ENCODE measurements at places on chromosomes 2 and 18.

DNA sequence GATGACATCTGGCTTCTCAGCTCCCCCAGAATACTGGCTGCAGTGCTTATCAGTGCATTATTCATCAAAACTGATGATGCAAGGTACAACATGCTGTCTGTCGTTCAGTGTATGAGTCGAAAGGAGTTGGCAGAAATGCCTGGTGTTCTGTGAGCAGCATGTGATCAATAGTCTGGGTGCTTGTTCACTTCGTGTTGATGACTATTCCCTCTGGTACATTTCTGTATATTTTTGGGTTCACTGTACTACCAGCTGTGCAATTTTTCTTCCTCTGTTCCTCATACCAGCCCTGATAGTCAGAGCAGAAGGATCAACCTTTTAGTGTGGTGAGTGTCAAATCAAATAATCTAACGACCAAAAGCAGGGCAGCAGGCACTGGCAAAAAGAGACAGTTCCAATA, 59.0 kb upstream of the KLHL14 start:
- DNase-seq, result no peak

DNA sequence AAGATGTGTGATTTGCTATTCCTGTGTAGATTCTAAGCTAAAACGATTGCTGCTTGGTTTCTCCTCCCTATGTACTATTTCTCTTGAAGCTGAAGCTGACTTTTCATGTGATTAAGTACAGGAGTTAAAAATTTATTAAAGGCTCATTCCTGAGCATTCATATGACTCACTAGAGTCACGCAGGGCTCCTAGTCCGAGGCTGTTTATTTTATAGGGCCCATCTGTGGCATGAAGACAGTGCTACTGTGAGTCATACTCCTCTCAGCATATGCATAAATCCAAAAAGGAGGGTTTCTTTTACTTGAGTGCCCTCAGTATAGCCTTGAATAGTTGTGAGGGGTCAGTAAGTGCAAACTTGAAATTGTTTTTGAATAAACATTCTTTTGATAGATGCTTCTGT, 378.8 kb downstream of the PTPRM start:
- no peak for DNase-seq

DNA sequence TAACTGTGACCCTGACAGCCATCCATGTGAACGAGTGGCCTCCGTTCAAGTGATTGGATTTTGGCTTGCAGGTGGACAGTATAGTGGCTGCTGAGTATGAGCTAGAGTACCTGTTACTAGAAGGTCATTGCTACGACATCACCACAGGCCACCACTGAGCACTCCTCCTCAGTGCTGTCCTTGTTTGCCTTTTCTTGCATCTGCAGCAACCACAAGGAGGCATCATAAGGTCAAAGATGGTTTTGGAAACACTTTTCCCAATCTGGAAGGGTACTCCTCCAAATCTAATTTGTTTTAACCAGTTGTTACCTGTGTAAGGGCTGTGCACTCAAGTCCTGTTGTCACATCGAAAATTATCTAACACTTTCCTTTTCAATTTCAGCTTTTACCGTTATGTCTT, 81.2 kb downstream of the UGGT1 start:
- DNase-seq, result no peak

DNA sequence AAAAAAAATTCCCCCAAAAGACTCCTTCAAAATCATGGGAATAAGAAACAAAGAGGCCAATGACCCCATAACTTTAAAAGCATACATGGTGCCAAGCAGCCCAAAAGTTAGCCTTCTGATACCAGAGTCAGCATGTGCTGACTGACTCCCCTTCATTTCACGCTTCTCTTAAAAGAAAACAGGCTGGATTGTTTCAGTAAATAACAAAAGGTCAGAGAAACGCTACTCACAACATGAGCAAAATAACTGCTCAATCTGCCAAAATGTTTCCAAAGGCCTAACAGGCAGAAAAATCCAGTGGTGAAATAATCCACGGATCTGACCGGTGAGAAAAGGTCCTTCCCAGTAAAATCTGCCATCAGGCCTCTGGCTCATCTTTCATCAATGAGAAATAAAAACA, 71.6 kb downstream of the BCL2 start:
- no peak for DNase-seq

GRCh38 chr2:85926931-85927661, 38.3 kb upstream of the ST3GAL5 start:
- DNase-seq, result no peak

DNA sequence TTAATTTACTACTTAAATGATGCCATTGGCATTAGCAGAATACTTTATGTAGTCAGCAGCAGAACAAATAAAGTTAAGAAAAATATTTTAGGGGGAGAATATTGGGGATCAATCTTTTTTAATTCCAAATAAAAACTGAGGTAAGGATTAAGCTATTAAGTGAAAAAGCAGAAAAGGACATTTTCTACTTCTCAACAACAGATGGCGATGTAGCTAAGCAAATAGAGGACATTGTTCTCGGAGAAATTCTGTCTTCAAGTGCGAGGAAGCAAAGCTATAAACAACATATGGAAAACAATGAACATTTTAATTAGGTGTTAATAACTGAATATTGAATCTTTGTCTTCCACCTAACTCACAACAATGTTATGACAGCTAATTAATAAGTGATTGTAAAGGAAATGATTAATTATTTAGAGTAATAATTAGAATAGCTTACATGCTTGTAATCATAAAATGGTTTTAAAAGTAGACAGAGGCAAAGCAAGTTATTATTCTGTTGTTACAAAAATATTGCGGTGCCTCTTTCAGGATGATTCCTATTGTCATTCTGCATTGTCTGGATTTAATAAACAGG, 32.9 kb upstream of the CCDC93 start:
- no peak for DNase-seq

DNA sequence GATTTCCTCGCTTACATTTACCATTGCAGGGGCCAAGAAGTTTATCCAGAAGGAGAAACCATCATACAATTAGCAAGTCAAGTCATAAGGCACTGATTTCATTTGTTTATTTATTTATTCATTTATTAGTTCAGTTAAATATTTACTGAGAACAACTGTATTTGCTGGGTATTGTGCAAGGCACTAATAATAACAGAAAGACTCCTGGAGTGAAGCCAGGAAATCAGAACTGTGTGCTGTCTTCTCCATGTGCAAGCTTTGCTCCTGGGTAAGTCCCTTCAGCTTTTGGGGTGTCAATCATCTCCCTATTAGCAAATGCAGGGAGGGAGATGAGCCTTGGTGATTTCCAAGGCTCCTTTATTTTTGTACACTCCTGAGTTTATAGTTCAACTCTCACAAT, 341.6 kb upstream of the MEIS1 start:
- DNase-seq, result no peak

GRCh38 chr2:10079266-10079869, 843 bp downstream of the CYS1 start:
- no peak for DNase-seq

DNA sequence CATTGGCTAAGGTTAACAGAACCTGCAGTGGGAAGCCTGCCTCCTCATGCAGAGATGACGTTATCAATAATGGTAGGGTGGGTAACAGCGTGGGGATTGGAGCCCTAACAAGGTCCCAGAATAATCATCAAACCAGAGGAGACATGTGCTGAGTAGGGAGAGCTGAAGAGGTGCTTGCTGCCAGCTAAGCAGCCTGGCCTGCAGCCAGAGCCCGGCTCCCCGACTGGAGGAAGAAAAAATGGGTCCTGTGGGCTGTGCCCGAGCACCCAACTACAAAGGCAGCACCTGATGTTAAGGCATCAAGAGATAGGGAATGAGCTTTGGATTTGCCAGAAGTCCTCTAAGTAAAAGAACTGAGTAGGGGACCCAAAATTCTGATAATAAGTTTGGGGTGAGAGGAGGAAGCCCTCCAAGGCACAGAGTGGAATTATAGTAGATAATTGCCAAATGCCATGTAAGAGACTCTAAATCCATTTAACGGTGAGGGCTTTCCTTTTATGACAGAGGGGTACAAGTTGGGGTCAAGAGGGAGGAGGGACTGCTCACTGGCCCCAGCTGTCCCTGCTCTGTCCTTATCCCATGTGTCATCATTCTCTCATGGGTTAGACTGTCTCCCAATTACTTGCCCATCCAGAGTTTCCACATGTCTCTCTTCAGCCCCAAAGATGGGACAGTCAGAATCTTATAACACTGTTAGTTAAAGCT, 156.1 kb downstream of the ANTXR1 start:
- no peak for DNase-seq

GRCh38 chr18:46333431-46334135, 229.4 kb downstream of the HAUS1 start:
- no peak for DNase-seq

GRCh38 chr2:95346231-95346737, 49.1 kb downstream of the KCNIP3 start:
- no peak for DNase-seq

DNA sequence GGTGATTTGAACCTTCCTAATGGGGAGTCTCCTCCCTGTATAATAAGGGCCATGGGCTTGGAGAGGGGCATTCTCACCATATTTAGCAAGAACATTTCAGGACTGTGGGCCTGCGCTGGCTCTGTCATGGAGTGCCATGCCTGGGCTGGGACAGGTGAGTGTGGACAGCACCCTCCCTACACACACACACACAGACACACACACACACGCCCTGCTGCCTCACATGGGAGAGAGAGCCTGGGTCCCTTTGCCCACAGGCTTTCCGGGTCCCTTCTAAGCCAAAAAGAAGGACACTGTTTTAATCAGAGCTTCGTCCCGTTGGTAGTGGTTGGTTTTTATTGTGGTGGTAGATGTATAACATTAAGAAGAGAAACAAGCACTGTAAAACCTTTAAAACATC, 31.4 kb upstream of the TMEM87B start:
- no peak for DNase-seq

- DNase-seq, result no peak
These were observed 266.7 kb upstream of the KLHL29 start for GRCh38 chr2:23118313-23118712.

- DNase-seq, result no peak
These were observed 7.2 kb upstream of the DCTN1 start for GRCh38 chr2:74387346-74387745.

DNA sequence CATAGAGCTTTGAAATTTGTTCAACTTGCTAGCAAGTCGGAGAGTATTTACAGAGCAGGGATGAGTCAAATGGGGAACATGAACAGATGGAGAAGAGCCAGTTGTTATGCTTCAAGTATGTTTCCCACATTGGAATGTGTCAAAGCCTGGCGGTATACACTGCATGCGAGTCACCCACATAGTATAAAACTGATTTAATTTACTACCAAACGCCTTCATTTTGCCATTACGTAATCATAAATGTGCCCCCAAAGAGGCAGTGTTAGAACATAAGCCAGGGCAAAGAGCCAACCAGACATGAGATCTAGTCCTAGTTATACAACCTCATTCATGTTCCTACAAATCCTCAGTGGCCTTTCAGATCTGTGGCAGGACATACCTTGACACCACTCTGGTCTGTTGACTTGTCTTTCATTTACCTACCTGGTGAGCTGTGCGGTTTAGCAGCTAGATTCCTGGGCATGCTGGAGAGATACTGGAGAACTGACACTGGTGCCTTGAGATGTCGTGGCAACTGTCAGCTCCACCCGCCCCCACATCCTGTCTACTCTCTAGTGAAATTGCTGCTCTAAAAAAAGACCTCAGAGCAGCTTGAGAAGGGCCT, 21.7 kb upstream of the NRP2 start:
- DNase-seq, result no peak

DNA sequence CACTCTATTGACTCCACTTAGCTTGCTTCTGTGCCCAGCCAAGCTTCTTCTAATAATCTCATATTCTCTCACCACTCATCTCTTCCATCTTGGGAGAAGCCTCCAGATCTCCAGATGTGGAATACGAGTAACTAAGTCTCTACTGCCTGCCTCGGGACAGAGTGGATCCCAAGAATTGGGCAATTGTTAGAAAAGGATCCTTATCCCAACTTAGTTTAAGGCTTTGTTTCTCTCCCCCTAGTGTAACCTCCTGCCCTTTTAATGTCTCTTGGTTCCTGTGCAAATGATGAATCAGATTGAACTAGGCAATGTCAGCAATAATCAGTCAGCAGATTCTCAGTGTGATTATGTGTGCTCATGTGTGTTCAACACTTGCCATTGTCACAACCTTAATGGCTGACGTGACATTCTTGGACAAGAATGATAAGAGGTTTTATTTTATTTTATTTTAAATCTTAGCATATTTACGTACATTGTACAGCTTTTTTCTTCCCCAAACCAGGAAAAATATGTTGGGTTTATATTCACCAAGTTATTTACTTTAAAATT, 59.7 kb downstream of the MYO3B start:
- no peak for DNase-seq

GRCh38 chr2:38485734-38486133, 108.7 kb upstream of the ATL2 start:
- DNase-seq, result no peak

DNA sequence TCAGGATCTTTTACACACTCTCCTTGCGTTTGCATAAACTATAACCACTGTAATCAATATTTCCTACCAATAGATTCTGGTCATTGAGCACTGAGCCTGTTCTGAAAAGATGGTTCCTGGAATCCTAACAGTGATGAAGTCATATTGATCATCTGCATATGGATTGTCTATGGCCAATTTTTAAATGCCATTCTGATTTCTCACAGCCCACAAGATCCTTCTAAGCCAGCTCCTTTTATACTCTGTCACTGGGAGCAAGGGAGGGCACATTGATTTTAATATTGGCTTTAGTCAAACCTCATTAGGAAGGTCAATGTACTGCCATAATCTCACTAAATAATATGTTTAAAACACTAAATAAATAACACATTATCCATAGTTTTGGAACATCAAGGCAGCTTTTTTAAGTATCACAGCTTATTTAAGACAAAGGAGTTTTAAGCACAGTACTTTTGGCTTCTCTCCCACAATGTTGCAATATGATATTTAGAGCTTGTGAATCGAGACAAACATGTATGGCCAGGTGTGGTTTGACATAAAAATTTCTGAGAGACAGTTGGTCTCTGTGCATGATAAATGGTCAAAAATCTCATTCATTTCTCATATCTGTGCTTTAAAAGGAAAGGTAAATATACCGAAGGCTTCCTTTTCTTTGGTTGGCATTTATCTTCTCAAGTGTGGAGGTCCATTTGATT, 267.3 kb downstream of the MTX2 start:
- DNase-seq, result no peak

DNA sequence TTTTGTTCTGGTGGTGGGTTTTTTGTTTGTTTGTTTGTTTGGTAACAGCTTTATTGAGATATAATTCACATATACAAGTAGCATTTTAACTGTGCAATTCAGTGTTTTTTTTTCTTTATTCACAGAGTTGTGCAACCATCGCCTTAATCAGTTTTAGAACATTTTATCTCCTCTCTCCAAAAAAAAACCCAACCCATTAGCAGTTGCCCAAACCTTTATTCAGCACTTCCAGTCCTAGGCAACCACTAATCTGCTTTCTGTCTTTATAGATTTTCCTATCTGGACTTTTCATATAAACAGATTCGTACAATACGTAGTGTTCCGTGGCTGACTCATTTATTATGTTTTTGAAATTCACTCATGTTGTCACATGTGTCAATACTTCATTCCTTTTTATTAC, 38.7 kb downstream of the CCDC138 start:
- no peak for DNase-seq

Measured in activated gamma-delta T cell treated with anti-CD3 and anti-CD28 coated beads, Interleukin-2, amount 50 U/mL, for 16 hours (primary cell).